ENCODE measurements at places on chromosomes 16 and 17.
A peak's percentile ranks its signal among the peaks of the same experiment; 100 is the strongest.

- no peak for DNase-seq
Measured at GRCh38 chr17:2351269-2351668, 14.0 kb downstream of the SGSM2 start.

DNA sequence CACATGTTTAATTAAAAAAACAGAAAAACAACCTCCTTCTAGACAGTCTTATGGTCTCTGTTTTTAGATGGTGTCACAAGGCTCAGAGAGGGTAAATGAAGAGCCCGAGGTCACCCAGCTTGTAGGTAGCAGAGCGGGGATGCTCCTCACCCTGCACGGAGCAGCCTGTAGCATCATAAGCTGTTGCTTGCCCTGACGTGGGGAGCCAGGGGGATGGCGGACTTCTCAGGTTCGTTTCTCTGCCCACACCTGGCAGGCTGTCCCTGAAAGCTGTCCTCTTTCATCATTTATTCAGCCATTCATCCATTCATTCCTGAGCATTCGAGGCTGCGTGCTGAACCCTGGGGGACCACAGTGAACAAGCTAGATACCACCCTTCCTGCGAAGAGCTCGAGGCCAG, 75.7 kb upstream of the KSR1 start:
- no peak for DNase-seq

GRCh38 chr16:59047114-59047513, 313.0 kb upstream of the GOT2 start:
- DNase-seq = no peak

DNA sequence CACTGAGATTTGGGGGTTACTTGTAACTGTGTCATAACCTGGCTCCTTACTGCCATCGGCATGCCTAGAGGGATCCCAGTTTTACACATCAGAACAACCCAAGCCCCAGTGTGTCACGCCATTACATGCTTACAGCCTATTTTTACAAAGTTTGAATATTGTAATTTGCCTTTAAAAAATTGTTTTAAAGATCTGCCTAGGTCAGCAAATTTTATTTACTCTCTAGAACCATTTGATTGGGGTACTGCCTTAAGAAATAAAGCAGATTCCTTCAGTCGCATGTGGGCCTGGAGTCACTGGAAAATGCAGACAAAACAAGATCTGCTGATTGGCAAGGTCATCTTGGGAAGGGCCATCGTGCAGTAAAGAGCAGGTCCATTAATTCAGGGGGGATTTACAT, 566.9 kb downstream of the WWOX start:
- DNase-seq = no peak

DNA sequence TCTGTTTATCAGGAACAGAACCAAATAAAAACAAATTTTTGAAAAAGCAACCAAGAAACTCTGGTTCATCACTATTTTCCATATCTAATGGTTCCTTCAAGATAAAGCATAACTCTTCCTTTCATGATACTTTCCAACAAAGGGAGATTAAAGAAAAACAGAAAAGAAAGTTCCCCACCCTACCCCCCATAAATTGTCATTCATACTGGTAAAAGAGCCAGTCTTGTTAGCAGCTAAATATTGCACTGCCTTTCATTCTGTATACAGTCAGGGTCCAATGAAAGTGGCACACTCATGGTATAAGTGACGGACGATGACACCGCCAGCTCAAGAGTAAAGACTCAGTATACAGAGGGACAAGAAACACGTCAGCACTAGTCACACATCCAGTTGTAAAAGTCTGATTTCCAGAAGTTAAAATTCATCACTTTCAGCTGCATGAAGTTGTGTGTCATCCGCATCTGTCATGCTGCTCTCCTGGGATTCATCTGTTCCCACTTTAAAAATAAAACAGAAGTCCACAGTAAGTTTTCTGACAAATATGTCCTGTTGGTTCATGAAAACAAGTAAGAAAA, 68.5 kb downstream of the CDC27 start:
- no peak for DNase-seq

DNA sequence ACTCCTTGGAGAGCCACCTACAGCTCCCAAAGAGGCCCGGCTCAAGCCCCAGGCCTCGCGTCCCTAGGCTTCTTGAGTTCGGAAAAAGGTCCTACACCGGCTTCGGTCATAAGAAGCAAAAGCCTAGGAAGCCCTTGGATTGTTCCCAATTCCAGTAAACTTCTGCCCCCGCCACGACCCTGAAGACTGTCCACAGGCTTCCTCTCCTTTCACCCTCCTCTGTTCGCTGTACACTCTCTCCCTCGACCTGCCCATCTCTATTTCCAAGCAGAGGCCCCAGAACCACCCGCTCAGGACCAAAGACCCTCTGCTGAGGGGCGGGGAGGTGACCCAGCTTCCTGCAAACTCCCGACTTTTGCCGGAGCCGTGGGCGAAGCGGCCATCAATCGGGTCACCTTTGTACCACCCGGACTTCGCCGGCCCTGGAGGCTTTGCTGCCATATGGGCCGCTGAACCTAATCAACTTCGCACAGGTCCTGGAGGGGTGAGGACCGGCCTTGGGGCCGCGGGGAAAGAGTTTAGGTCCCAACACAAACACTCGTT, 2.7 kb downstream of the HOXB2 start:
- DNase-seq = no peak

DNA sequence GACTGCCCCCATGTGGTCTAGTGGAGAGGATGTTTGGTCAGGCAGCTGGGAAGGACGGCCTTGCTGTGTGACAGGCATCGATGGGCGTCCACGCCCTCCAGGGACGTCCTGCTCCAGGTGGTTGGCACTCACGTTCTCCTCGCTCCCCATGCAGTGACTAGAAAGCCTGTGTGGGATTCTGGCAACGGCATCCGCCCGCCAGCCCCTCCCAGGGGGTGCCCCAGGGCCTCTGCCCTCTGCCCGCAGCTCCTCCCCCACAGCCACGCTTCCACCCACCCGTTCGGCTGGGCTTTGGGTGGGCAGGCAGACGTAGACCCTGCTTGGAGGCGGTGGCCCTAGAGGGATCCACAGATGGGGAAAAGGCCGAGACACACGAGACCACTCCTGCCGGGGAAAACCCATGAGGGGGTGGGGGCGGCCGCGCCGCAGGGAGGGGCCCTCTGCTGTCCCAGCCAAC, 4.7 kb upstream of the IL17C start:
- peak; percentile 54 for DNase-seq

- no peak for DNase-seq
Measured at GRCh38 chr17:31412511-31412910, 21.0 kb downstream of the RAB11FIP4 start.

GRCh38 chr17:37743875-37744632, 805 bp downstream of the HNF1B start:
- no peak for DNase-seq

DNA sequence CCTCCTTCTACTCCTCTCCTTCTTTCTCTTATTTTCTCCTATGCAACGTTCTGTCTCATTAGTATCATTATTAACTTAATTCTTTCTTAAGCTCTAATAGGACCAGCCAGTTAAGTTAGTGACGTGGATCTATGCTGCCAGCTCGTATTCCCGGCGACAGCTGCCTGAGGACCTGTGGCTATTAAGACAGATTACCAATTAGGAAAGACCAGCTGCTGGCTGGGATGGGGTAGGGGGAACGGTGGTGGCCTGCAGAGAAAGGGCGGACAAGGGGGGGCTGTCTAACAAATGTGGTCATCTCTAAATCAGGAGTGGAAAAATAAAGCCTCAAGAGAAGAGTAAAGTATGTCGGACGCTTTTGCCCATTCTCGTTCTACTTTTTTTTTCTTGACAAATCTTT, 770 bp upstream of the MYH3 start:
- DNase-seq = no peak

DNA sequence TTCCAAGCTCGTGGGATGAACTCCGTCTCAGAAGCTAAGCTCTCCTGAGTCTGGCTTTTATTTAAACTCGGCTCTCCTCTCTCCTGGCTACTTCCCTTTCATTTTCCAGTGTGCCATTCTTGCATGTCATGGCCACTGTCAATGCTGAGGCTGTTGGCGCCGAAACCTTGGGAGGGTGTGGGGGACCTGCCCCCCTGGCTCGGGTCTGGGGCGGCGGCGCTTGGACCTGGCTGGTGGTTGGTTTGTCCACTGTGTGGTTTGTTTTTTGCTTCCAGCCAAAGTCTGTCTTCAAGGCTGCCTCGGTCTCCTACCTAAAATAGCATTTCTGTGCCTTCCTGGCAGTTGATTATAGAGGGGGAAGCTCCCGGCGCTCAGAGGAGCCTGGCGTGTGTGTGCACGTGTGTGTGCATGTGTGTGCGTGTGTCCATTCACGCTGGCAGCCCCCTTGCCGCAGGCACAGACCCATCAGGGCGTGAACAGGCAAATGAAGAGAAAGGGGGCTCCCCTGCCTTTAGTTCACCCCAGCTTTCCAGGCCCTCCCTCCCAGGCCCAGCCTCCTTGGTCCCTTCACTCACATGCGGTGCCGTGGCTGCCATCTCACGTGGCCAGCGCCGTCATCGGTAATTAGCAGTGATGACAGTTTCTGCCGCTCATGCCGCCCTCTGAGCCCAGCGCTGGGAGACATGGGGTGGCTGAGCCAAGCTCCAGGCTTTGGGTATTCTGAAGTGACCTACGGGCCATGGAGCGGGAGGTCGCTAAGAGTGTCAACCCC, 179.9 kb downstream of the SEC14L1 start:
- DNase-seq = no peak

GRCh38 chr16:1635070-1635469, 22.9 kb downstream of the CRAMP1 start:
- no peak for DNase-seq

- DNase-seq = no peak
Measured at GRCh38 chr16:83418565-83418964, 389.2 kb upstream of the HSBP1 start.

DNA sequence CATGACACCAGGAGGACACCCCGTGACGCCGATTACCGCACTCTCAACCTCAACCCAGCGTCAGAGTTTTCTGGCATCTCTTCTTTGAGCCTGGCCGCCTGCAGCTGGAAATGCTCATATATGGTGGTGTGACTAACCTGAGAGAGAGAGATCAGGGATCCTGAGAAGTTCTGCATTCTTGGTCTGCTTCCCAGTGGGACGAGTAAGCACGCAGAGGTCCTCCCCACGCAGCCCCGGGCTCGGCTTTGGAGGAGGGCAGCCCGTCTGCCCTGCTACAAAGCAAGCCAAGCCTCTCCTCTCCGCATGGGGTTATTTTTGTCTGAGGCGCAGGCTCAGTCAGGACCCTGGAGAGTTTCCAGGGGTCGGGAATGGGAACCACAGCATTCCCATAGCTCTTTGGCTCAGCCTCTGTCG, 16.5 kb downstream of the CRISPLD2 start:
- DNase-seq = no peak

GRCh38 chr17:7177191-7177953, 1.8 kb downstream of the ASGR1 start:
- peak; percentile 49 for DNase-seq

- DNase-seq = no peak
Measured at GRCh38 chr17:79626156-79626890, 15.5 kb upstream of the RBFOX3 start.

DNA sequence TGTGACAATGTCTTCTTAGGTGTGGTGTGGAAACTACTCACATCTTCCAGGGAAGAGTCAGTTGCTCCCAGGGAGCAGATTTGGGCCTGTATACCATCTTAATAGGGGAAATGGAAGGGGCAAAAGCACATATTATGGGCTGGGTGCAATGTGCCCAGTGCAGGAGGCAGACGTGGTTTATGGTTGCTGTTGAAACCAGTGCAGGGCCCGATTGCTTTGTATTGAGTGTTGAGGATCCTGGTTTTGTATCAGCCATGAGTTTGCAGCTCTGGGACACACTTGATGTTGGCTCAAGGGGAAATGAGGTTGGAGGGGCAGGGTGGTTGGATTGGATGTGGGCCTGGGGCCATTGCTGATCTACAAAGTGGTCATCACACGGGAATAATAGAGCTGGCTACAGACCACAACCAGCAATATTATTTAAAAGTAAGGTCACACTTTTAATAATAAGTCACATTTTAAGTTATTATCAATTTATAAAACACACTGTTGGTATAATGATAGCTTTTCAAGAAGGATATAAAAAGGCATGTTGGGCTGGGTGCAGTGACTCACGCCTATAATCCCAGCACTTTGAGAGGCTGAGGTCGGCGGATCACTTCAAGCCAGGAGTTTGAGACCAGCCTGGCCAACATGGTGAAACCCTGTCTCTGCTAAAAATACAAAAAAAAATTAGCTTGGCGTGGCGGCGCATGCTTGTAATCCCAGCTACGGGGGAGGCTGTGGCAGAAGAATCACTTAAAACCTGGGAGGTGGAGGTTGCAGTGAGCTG, 302.4 kb downstream of the SEC14L1 start:
- no peak for DNase-seq

- DNase-seq = no peak
Measured at GRCh38 chr17:11618861-11619566, 20.7 kb downstream of the DNAH9 start.

- no peak for DNase-seq
Measured at GRCh38 chr17:80478487-80479245, 2.3 kb upstream of the NPTX1 start.

DNA sequence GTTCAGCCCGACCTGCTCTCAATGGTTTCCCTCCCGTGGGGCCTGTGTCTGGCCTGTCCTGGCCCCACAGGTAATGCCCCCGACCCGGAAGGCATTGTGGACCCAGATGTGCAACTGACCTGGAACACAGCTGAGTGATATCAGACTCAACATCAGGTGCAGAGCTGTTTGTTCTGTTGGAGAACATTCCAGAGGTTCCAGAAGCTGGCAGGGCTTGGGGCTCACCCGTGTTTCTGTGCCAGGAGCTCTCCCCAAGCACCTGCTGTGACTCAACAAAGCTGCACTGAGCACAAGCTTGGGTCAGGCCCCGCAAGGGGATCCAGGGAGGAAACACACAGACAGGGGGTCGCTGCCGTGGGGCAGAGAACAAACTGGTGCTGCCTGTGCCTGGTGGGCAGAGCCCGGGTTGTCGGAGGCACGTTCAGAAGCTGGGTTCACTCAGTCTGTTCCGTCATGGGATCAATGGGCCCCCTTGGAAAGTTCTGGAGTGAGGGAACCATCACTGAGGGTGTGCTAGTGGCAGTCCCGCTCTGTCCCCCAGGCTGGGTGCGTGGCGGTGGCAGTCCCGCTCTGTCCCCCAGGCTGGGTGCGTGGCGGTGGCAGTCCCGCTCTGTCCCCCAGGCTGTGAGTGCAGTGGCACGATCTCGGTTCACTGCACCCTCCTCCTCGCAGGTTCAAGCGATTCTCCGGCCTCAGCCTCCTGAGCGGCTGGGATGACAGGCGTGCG, 22.1 kb downstream of the HS3ST6 start:
- no peak for DNase-seq

DNA sequence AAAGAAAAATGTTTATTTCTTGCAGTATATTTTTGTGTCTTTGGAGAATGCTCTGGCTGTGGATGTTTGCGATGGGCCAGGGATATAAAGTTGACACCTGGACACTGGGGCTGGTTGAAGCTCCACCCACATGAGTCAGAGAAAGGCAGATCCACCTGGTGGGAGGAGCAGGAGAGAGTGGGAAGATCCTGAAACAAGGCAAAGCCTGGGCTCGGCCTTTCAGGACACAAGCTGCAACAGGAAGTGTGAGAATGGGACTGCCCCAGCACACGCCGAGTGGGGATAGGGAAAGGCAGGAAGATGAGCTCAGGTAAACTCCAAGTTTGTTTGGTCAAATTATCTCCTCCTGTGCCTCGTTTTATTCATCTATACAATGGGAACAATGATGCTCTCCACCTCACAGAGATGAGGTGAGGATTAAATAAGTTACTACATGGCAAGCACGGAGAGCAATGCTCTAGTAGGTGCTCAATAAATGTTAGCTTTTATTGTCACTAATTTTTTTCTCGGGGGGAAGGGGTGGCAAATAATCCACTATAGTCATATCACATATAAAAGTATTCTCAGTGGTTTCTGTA, 21.4 kb upstream of the PITPNM3 start:
- no peak for DNase-seq
